ENCODE measurements at places on chromosomes 3 and 15. TPM values are rescaled to one million over a fixed set of nuclear protein-coding genes. Genes with fewer than 3 reads are reported as not detected.
A peak's percentile ranks its signal among the peaks of the same experiment; 100 is the strongest.

- DNase-seq = no peak
Measured at GRCh38 chr3:153277029-153277428, 115.0 kb downstream of the RAP2B start.

GRCh38 chr3:64431526-64432091, 206.3 kb upstream of the PRICKLE2 start:
- DNase-seq = no peak

DNA sequence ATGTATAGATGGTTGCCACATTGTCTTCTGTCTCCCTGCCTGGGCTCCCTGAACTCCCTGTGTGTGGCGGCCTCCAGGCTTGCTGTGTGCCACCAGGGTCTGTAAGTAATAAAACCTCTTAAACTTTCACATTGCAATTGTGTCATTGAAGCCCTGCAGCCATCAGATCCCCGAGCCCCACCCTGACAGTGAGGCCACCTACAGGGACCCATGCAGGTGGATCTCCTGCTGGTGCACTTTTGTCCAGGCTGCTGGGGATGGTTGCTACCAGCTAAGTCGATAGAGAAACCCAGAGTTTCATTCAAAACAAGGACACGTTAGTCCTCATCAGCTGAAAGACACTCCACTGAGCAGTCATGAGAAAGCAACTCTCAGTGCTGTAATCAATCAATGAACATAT, 133.6 kb upstream of the PRICKLE2 start:
- no peak for DNase-seq

The FOXB1 gene
- total RNA-seq = 1.2 TPM

The GOLGA6D gene
- 1.9 TPM for total RNA-seq

GRCh38 chr3:154496540-154496939, 66.5 kb upstream of the GPR149 start:
- DNase-seq = no peak

GRCh38 chr3:13533885-13534301, 15.0 kb upstream of the FBLN2 start:
- no peak for DNase-seq

- peak; percentile 2 for DNase-seq
Measured at GRCh38 chr3:30167541-30168011, 438.8 kb upstream of the TGFBR2 start.

The A4GNT gene
- total RNA-seq = 0.96 TPM

DNA sequence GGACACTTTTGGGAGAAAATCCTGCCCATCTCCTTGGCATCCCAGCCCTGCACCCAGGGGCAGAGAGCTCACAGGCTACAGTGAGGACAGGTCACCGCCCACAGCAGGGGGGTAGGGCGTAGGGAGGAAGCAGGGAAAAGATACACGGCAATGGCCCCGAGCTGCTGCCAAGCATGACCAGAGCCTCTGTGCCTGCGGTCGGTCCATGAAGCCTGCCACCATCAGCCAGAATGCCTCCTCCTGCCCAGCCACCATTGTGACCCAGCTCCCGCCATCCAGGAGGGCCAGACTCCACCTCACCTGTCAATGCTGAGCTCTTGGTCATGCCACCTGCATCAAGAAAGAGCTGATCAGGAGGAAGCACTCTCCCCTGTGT, 230.7 kb downstream of the VPS13C start:
- no peak for DNase-seq

The DNAJA4 gene
- total RNA-seq = 30.1 TPM

DNA sequence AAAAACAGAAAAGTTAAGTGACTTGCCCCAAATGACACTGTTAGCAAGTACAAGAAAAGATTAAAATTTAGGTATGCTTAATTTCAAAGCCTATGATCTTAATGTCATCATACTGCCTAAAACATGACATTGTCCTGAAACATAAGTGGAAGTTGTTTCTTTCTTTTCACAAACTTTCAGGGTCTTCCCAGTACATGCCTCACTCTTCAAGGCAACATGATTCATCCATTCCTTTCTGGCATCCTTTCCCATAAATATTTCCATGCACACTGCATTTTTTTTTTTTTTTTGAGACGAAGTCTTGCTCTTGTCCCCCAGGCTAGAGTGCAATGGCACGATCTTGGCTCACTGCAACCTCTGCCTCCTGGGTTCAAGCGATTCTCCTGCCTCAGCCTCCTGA, 42.5 kb upstream of the KPNA4 start:
- no peak for DNase-seq

The NDUFB4 gene
- 48.6 TPM for total RNA-seq

DNA sequence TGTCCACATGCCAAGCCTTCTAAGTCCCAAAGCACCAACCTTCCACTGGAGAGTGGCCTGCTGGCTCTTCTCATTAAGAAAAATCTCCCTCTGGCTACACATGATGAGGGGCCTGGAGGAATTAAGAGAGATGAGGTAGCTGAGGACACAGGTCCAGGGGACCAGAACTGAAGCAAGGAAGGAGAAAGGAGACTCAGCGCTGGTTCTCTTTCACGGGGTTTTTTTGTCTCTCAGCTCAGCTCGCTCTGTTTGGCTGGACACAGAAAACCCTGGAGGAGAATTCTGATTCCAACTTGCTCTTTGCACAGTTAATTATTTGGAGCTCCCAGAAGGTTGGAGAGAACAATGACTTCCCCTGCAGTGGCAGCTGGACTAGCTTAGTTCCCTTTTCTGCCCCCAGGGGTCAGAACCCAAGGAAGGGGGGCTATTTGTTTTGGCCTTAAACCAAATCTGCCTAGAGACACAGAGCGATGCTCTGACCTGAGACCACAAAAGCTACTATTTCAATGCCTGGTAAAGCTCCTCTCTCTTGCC, 507.6 kb downstream of the FHIT start:
- DNase-seq = peak; percentile 43
